ENCODE measurements at places on chromosomes 7 and 10.
A peak's percentile ranks its signal among the peaks of the same experiment; 100 is the strongest.

DNA sequence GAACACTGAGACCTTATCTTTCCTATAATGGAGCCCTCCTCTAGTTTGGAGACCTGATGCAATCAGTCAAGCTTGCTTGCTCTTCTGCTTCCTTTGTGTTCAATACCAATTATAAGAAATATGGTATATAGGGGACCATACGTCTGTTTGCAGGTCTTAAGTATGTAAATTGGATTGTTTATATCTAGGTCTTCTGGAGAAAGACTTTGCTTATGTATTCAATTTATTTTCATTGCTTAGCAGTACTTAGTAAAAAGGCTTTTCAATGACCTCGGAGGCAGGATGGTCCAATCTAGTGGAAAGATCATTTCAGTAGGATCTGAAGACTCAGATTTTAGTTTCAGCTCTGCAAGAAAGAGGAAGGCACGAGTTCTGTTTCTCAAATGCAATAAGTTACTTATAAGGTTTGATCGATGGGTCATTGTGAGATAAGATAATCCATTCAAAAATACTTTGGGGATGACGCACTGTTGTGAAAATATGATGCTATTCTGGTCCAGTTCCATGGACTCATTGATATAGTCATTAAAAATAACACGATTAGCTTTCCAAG is 571.6 kb downstream of the SH2D4B start:
- no peak for DNase-seq

DNA sequence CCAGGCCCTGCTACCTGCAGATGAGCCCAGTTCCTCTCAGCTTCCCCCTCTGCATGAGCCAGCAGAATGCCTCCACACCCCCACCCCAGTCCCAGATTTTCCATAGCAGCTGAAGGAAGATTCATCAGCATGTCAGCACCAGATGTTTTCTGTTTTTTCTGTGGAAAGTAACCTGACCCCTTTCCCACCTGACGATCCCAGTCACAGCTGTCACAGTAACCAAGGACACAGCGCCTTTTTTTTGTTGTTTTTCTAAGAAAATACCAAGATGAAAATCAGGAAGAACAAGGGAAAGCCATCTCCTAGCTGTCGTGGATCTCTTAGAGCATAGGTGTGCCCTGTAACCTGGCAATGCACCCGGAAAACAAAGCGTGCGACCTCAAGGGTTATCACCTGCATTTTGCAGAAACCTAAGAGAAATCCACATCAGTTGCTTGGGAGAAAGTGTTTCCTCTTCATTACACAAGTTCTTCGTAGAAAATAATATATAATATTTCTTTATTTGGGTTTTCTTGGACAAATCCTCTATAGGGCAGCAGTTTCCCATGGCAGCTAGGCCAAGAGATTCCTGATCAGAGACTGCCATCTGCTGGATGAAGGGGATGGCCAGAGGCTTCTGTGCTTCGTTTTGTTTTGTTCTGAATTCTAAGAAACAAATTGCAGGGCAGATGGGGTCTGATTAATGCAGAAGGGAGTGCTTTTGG is 401.9 kb downstream of the TNS3 start:
- DNase-seq: peak; percentile 36

GRCh38 chr7:131826960-131827359 is 270.5 kb upstream of the PODXL start:
- no peak for DNase-seq

DNA sequence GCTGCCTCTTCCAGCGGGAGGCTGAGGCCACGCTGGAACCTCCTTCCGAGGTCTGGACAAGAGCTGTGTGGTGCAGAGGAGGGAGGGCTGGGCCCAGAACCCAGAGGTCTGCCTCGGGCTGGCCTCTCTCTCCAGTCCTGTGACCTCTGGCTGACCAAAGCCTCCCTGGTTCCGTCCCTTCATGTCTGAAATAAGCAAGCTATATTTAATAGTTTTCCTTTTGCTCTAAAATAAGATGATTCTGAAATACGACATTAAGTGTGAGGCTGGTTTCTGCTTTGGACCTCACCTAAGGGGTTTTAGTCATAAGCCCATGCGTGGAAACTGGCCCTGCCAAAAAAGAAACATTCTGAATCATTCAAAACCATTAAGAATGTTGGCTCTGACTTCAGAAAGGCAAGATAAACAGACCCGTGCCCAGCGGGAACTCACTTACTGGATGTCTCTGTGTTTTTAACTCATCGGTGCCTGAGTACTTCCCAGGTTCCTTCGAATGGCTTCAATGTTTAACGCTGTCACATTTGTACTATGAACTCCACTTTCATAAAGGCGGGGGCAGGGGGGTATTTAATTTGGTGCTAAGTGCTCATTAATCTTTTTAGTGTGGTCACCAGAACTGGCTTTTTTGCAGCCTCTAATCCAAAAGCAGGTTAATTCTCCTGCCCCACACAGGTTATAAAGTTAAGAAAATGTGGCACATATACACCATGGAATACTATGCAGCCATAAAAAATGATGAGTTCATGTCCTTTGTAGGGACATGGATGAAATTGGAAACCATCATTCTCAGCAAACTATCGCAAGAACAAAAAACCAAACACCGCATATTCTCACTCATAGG is 157.5 kb upstream of the KLF14 start:
- DNase-seq: peak; percentile 63

DNA sequence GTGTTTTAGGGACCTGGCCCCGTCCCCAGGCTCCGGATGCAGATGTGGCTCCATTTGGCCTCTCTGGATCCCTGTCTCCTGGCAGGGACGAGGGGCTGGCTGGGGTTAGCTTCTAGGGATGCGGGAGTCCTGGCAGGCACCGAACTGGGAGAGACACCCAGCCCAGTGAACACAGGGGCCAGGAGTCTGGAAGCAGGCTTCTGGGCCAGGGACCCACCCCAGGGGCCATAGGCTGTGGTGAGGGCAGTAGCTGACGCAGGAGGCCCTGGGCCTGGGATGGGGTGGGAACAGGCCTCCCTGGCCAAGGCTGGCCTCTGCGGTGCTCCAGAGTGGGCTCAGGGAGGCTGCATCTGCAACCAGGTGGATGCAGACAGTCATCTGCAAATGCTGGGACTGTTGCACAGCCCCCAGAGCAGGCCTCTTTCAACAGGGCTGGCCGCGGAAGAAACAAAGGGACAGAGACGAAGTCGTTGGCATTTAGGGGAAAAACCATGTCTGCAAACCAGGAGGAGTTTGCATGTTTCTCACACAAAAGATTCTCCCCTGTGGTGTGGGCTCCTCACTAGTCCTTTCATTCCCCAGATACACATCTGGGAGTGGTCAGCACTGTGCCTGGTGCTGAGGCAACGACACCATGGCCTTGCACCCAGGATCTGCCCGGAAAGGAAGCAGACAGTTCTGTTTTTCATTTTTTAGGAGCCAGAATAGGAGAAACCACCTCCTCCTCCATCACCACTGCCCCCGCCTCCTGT is 36.4 kb upstream of the ZNF488 start:
- DNase-seq: no peak

Data from psoas muscle (tissue), 8 donors.